ENCODE measurements at places on chromosomes 6 and 20.
A peak's percentile ranks its signal among the peaks of the same experiment; 100 is the strongest.

DNA sequence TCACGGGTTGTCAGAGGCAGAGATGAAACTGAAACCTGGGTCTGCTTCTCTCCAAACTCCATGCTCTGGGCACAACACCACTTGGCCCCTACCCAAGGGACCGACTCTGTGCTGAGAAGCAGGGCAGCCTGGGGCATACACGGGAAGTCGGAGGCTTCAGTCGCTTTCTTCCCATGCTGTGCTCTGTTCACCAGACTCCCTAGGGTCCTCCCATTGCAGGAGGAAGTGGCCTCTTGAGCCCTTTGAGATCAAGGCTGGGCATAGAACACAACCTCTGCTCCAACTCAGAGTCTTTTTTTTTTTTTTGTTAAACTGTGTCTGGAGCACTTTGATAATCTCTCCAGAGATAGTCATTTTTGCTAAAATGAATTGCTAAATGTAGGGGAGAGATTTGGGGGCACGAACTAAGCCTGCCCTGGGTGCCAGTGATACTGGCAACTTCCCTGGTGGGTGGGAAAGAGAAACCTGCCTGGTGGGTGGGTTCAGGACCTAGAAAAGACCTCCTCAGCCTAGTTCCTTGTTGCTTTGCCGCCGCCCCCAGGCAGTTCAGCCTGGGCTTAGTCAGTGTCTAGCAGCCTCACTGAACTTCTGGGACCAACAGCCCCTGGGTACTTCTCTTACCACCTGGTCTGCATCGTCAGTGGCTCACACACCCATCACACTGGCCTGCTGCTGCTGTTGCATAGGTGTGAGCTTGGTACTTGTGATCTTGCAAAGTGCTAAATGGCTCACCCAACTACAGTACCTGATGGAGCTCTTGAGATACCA lies 62.0 kb downstream of the PPP1R14C start:
- no peak for DNase-seq

DNA sequence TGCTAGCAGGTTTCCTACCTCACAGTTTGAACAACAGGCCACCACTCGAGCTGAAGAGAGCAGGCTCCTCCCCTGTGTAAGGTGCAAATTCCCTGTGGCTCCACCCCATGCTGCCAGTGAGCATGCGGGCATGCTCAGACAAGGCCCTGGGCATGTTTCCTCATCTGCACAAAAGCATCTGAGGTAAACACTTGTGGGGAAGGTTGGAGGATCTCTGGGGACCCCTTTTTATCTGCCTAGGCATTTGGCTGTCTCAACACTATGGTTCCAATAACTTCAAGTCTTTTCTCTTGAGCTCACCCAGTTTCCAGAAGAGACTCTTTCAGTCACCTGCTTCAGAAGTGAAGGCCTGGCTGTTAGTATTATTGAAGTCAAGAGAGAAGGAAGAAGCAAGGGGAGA lies 9.4 kb downstream of the C6orf58 start:
- no peak for DNase-seq

DNA sequence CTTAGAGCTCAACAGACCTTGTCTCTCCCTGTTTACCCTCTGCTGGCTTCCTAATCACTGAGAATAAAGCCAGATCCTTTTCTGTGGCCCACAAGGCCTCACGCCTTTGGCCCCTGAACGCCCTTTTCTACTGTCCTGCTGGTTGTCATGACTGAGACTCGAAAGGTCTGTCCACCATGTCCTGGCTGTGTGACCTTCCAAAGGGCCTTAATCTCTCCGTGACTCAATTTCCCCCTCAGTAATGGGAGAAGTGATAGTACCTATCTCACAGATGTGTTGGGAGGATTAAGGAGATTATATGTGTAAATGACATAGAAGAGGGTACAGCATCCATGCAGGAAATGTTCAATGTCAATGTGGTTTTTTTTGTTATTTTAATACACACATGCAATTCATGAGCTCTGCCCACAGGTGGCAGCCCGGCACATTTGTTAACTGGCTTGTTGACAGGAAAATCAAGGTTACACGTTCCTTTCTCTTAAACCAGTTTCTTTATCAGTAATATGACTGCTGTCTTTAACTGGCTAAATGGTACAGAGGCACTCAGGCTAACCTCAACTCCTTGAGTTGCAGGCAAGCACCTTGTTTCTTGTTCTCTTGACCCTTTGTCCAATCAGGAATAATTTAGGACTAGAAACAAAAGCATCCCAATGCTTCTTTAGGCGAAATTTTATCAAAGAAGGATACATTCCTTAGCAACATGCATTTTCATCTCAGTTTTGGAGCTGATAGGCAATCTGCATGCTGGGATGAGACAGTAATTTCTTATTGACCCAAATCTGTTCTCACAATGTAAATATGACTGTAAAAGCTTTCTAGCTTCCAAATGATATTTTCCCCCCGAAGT lies 16.6 kb downstream of the SLC22A1 start:
- DNase-seq, result peak; percentile 21

- no peak for DNase-seq
Observed at GRCh38 chr20:15570156-15570555, 1003.1 kb downstream of the KIF16B start.

DNA sequence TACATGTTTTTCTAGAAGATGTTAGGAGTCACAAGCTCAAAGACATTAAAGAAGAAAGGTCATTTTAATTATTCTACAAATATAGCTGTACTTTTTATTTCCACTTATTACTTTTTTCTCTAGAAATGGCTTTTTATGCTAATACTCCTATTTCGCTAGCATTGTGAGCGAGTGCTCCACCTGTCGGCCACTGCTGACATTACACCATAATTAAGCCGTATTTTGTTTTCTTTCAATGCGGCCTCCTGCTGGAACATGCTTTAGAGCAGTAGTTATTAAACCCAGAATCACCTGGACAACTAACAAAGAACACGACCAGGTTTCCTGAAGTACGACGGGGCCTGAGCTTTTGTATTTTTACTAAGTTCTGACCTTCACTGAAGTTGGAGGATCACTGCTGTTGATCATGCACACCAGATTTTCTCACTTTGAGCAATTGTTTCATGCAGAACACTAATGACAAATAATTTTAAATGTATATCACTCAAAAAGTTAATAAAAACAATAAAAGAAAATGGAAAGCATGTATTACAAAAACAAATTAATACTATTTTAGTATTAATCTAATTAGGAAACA lies 74.1 kb upstream of the PAK5 start:
- no peak for DNase-seq

- no peak for DNase-seq
Observed at GRCh38 chr20:8250539-8251200, 118.6 kb downstream of the PLCB1 start.

GRCh38 chr6:135566311-135567068 lies 69.0 kb upstream of the AHI1 start:
- no peak for DNase-seq

GRCh38 chr20:51089272-51089781 lies 66.4 kb upstream of the KCNG1 start:
- no peak for DNase-seq

- DNase-seq, result no peak
Observed at GRCh38 chr6:3748208-3749066, 3.1 kb downstream of the PXDC1 start.

- no peak for DNase-seq
Observed at GRCh38 chr20:36881888-36882287, 6.0 kb downstream of the TLDC2 start.

- DNase-seq, result no peak
Observed at GRCh38 chr6:43939281-43940070, 169.5 kb downstream of the VEGFA start.

DNA sequence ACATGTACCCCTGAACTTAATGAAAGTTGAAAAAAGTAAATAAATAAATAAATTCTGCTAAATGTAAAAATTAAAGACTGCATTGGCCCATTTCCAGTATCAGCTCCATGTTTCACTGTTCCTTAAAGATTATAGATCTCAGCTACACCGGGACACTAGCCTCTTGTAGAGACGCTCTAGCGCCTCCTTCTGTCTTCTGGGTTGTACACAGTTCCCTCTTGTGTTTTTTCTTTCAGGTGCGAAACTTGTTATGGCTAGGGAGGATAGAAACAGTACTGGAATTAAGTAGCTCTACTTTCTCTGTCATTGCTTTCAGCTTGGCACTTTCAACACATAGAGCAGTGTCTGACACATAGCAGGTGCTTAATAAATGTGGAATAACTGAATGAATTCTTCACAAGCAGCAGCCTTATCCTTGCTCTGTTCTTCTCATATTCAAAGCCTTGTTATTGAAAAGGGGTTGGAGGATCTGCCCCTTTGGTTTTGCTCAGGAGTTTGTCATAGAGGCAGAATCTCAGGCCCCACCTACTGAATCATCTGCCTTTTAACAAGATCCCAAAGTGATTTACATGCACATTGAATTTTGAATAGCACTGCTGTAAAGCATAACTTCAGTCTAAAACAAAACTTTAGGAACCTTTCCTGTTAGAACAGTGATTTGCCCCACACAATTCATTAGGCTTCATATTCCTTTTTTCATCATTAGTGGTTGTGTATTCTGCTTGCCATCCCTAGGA lies 92.3 kb downstream of the FIG4 start:
- DNase-seq, result no peak

GRCh38 chr6:43843669-43844171 lies 73.7 kb downstream of the VEGFA start:
- no peak for DNase-seq

DNA sequence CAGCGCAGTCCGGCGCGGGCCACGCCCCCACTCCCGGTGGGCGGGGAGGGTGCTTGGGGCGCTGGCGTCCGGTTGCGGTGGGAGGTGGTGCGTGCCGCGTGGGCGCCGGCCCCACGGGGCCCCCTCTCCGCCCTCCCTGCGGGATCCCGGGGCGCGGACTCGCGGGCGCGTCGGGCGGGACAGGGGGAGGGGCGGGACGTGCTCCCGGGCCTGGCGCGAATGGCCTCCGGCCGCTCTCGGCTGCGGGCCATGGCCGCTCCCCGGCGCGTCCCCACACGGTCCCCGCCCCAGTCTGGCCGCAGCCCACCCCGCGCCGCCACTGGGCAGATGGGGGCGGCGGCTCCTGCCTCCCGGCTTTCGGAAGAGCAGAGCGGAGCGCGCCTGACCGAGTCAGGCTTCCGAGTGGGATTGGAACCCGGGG lies 771 bp upstream of the PPP1R3G start:
- DNase-seq, result no peak

- no peak for DNase-seq
Observed at GRCh38 chr6:137019476-137020272, 25.1 kb downstream of the IL20RA start.

DNA sequence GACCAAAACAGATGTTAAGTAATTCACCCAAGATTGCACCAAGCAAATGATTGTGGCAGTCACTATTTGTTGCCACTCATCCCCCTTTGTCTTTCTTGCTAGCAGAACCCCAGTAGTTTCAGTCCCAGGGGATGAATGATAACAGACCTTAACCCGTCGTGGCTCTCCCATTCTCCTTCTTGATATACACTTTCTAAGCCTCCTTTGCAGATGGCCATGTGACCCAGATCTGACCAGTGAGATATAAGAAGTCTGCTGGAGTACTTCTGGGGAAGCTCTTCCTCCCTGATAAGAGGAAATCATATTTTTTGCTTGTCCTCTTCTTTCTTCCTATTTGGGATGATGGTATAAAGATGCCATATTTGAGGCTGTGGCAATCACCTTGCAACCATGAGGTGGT lies 9.6 kb upstream of the SH3BGRL2 start:
- DNase-seq, result no peak

- DNase-seq, result no peak
Observed at GRCh38 chr6:73329201-73329600, 24.9 kb downstream of the DPPA5 start.

- no peak for DNase-seq
Observed at GRCh38 chr6:137894779-137895385, 27.8 kb downstream of the TNFAIP3 start.

- no peak for DNase-seq
Observed at GRCh38 chr6:22366214-22366613, 69.4 kb upstream of the PRL start.

- no peak for DNase-seq
Observed at GRCh38 chr6:35283361-35283760, 14.3 kb upstream of the DEF6 start.

DNA sequence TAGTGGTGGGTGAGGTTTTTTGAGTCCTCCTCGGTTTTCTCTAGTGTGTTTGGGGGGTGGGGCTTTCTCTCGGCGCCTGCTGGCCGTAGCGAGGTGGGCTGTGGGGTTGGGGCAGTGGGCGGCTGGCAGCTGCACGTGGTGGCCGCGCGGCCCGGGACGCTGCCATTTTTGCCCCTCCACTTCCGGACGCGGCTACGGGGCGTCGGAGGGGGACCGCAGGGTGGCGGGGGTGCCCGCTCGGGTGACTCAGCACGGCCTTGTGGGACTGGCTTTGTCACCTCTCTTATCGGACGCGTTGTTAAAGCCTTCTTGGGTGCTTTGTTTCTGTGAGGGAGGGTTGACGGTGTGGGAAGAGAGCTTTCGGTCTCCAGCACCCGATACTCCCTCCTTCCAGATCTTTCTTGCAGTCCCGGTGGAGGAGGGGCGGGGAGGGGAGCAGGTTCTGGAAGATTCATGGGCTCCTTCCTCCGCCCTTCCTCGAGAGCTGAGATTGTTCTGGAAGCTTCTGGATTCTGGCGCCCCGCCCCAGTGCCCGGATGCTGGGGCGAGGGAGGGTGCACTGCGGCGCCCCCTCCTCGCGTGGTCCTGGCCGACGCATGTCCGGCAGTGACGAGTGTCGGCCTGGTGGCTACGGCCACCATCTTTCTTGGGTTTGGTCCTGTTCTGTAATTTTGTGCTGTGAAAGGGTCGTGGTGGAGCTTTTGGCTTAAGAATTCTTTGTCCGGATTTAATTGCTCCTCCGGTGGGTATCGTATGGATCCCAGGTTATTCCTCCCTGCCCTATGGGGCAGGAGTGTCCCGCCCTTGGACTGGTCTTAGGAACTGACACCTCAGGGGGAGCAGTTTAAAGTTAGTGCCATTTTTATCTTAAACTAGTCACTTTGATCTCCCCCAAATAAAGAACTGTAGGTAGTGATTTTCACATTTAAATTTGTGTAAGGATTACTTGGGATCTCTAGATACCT lies 719 bp downstream of the HSP90AB1 start:
- peak; percentile 87 for DNase-seq

- no peak for DNase-seq
Observed at GRCh38 chr6:897528-898207, 204.7 kb upstream of the EXOC2 start.

DNA sequence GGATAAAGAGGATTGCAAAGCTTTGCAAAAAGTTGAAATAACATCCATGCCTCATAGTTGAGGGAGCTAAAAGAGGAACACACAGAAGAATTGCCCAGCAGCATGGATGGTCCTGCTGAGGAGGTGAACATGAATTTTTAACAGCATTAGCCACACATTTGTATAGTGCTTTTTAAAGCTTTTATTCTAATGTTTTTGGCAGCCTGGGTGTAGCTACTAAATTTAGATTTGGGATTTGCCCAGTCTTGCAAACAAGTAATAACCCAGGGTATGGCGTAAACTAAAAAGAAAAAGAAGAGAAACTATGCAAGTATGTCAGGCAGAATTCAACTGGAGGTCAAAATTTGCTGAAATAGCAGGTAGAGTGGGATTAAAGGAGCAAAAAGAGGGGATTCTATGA lies 75.1 kb upstream of the PTPRK start:
- DNase-seq, result no peak

DNA sequence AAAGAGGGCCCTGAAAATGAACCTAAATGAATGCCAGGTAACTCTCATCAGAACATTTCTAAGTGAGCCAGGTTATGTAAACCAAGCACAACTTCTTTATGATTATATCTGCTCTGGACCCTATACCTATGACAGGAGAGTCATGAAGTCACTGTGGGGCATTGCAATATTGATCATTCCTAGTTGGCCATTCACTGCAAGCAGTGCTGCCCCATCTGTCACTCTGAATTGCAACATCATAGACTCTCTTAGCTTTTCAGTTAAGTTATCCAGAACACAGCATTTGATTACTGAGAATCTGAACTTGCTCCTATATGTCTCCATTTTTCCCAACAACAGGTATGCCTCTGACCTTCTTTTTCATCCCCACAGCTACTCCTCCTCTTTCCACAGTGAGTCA lies 3.3 kb downstream of the COL21A1 start:
- no peak for DNase-seq
